Stimulated activated CD8-positive, alpha-beta memory T cell treated with anti-CD3 and anti-CD28 coated beads, Interleukin-4, amount 100 ng/mL, for 1 hour (primary cell): ENCODE measurements at places on chromosomes 16 and 17.

GRCh38 chr16:68242926-68243858 is 2.0 kb upstream of the PLA2G15 start:
- DNase-seq = no peak

GRCh38 chr17:72972263-72972951 is 120.1 kb downstream of the SLC39A11 start:
- no peak for DNase-seq

DNA sequence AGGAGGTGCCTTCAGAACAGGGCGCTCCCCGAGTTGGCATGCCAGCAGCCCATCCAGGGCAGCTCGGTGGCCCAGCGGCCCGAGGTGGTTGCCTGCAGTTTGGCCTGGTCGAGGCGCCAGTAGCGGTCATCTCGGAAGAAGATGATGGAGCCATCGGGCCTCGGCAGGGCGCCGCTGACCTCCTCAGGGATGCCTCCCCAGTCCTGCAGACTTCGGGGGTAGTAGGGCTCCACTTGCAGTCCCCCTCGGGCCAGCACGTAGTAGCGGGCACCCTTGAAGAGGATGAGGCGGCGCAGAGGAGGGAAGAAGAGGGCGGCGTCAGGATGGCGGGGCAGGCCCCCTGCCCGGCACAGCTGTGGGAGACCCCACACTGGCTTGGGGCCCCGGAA is 5.8 kb downstream of the C17orf50 start:
- DNase-seq = no peak

- no peak for DNase-seq
Measured at GRCh38 chr17:42389899-42390298, 1.7 kb upstream of the STAT3 start.

GRCh38 chr17:10698096-10698818 is 863 bp downstream of the ADPRM start:
- no peak for DNase-seq

DNA sequence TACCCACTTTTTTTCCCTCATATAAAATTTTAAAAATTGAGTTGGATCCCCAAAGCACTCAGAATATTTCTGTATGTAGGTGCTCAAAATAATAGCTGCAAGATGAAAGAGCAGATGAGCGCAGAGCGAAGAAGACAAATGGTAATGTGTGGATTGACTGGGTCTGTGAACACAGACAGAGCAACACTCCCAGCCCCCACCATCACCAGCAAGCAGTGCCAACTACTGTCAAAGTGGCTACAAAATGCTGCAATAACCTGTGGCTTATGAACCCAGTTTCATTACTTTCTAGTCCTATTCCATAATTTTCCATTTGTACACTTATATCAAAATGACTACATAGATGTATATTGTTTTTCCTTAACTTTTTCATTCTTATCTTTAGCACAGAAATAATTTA is 137.2 kb downstream of the MYO1D start:
- DNase-seq = no peak

GRCh38 chr16:50568187-50568815 is 20.1 kb downstream of the NKD1 start:
- DNase-seq = no peak

DNA sequence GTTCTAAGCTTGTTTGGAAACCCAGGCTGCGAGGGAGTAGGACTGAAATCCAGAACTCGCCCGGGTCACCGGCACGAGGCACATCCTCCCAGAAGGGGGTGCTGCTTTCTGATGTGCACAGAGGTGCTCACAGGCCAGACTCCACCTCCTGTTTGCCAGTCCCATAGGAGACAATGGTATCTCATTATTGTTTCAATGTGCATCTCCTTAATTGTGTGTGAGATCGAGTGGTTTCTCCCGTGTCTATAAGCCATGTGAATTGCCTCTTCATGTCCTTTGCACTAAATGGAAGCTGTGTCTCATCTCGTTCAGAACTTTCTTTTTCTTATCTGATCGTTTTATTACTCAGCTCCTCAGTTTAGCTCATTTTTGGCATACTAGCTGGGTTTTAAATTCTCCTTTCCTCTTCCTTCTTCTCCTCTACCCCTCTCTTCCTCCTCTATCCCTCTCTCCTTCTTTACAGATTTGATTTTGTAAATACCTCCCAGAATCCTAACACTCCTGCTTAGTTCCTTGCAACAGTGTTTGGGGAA is 32.1 kb upstream of the PRKCB start:
- peak; percentile 42 for DNase-seq

DNA sequence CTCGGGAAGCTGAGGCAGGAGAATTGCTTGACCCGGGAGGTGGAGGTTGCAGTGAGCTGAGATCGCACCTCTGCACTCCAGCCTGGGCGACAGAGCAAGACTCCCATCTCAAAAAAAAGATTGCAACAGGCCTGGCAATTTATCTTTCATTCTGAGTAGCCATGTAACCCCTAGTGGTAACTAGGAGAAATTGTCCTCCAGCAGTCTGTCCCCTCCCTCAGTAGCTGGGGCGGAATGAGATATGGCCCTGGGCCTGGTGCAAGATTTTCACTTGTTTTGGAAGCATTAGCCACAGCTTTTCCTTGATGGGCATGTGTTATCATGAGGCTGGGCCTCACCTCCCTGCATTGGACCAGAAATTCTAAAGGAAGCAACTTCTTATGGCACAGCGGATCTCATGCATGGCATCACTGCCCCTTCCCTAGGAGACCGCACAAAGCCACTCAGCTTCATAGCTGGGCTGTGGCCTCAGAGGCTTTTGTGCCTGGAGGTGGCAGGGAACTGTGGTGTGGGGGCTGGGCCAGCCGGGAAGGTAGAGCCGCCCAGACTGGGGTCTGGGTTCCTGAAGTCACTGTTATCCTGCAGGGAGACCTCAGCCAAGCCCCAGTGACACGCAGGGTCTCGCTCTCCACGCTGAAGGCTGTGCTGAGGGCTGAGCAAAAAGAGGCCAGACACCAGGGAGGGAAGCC is 13.4 kb downstream of the NATD1 start:
- no peak for DNase-seq

- DNase-seq = no peak
Measured at GRCh38 chr17:40791787-40792436, 7.8 kb downstream of the KRT28 start.

GRCh38 chr16:91484-91883 is 13.5 kb downstream of the MPG start:
- no peak for DNase-seq

DNA sequence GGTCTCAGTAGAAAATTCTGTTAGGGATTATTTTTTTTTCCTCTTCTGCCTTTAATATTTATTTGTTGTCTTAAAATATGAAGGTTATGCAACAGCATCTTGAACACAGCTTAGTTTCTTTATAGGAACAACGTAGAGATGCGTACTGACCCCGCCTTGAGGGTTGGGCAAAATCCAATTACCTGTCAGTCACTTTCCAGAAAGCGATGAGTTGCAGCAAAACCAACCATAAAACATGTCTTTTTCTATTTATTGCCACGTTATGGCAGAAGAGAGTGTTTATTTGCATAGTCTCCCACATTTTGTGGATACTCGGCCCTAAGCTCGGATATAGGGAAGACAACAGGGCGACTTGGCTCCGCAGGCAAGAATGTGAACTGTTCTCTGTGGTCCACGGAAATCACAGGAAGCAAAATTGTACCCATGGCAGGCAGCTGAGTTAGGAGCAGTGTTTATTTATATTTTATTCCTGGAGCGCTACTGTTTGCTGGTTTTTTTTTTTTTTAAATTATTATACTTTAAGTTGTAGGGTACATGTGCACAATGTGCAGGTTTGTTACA is 44.3 kb upstream of the CACNG5 start:
- no peak for DNase-seq
